ENCODE measurements at places on chromosomes 6 and 20.

DNA sequence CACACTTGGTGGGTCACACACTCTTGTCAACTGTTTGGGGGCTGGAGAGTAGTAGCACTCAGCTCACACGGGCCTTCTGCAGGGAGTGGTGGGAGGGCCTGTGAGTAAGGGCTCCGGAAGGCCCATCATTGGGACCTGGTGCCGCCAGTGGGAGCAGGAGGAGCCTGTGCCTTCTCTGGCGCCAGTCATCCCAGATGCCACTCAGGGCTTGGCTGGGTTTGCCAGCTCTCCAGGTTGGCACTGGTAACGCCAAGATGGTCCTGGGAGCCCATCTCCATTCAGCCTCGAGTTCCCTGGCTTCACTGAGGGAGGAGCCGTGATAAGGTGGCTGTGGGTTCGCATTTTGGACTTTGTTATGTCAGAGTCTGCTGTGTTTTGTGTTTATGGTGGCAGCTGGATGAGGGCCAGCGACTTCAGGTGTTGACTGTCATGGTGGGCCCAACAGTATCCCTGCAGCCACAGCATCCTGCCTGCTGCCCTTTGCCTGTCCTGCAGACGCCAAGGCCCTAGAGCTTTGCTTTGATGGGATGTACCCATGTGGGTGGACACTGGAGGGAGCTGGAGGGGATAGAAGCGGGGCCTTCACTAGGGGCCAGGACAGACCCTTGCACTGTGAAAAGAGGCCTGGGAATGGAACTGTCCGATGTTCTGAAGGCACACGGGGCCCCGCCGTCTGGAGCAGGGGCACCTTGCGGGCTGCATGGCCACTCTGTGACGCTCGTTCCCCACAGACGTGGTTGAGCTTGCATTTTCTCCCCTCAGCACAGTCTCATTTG lies 13.3 kb upstream of the DNAJC5 start:
- no peak for DNase-seq

DNA sequence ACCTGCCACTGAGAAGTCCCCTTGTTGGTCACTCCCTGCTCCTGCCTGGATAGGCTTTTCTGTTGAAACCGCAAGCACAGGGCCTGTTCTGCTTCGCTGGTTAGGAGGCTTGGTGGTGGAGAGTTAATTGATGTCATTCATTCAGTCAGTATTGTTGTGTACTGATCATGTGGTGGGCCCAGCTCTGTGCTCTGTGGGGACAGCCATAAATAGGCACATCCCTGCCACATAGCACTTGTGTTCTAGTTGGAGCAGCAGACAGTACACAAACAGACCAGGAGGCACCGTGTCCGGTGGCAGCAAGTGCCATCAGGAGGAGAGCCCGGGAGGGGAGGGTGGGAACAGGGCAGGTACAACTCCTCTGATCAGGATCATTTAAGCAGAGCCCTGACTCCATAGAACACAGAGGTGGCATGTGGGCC lies 155.2 kb upstream of the INSM1 start:
- no peak for DNase-seq

GRCh38 chr6:13065581-13065980 lies 262.8 kb downstream of the TBC1D7 start:
- DNase-seq: no peak

- no peak for DNase-seq
These were observed 22.6 kb downstream of the TRERF1 start for GRCh38 chr6:42429042-42429585.

GRCh38 chr6:84093441-84094435 lies 60.2 kb downstream of the MRAP2 start:
- DNase-seq: no peak

DNA sequence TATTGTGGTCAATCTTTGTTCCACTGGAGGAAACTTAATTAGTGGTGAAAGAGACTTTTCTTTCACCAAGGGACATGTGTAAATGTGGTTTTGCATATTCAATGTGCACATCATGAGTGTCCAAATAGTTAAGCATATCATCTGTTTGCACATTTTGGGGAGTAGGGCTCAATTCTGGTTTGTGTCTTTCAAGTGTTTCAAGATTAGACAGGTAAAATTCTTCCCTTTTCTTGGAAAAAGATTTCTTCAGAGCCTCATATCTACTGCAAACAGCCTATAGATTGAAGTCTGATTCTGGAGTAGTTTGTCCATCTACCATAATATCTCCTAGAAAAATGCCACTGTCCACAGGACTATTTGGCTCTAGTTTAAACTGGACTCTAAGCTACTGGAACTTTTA lies 26.9 kb upstream of the DEFB118 start:
- DNase-seq: no peak

Data from stimulated activated CD4-positive, alpha-beta T cell treated with anti-CD3 and anti-CD28 coated beads, Interleukin-12 subunit alpha, Interleukin-12 subunit beta, amount 100 ng/mL, for 48 hours (primary cell).